ENCODE measurements at places on chromosomes 2 and 18.
A peak's percentile ranks its signal among the peaks of the same experiment; 100 is the strongest.

- no peak for DNase-seq
Measured at GRCh38 chr2:45821558-45822271, 170.2 kb downstream of the PRKCE start.

GRCh38 chr2:237500681-237501424 lies 13.8 kb downstream of the MLPH start:
- no peak for DNase-seq

GRCh38 chr2:55581874-55582547 lies 35.4 kb downstream of the PPP4R3B start:
- DNase-seq: no peak

GRCh38 chr2:157898591-157898996 lies 22.5 kb upstream of the ACVR1 start:
- no peak for DNase-seq

- no peak for DNase-seq
Measured at GRCh38 chr2:11248-11941, 34.9 kb downstream of the FAM110C start.

DNA sequence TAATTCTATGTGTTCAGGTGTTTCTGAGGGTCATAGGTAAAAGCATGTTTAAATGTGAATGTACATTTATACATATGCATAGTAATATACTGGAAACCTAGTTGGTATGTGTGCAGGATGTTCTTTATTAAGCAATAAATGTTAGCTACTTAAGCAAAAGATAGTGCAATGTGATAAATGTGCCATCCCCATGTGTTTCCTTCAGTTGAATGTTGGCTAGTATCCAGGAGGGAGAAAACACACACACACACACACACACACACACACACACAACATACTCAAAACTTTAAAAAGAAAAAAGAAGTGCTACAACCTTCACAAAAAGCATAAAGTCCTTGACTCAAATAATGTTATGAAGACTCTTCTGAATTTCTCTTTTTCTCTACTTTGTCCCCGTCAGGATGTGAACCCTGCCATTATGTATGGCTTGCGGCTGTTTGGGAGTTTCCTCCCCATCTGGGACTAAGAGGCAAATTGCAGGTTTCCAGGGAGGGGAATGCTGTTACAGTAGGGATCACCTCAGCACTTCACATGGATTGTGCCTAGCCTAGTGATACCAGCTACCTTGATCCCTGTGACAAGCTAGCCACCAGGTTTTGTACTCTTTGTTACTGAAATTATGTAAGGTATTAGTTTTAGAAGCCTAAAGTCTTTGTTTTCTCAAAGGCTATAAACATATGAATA lies 82.6 kb downstream of the IKZF2 start:
- no peak for DNase-seq

- peak; percentile 42 for DNase-seq
Measured at GRCh38 chr2:7379799-7380198, 462.6 kb downstream of the RNF144A start.

GRCh38 chr2:100708333-100708732 lies 111.6 kb upstream of the NPAS2 start:
- DNase-seq: peak; percentile 77

DNA sequence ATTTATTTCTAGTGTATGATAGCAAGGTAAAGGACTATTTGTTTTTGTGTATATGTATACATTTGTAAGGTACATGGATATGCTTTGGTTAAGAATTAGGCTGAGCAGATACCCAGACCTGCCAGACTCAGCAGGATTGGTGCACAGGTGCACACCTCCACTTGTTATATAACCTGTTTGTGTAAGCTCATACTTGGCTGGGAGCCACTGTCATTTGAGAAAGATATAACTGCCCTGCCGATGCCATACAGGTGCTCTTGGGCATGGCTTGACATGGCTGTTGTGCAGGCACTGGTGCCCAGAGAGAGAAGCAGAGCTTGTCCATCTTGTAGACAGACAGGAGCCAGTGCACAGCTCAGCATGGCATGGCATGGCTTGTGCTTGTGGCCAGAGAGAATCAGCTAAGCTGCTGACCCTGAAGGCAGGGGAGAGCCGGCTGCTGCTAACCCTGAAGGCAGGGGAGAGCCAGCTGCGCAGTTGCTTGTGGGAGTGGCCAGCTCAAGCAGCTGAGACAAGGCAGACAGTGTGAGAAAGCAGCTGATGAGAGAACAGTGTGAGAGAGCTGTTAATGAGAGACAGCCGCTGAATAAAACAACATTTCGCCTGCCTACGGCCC lies 136.5 kb downstream of the RNF144A start:
- DNase-seq: no peak

GRCh38 chr2:111679202-111679601 lies 204.8 kb downstream of the ANAPC1 start:
- no peak for DNase-seq

DNA sequence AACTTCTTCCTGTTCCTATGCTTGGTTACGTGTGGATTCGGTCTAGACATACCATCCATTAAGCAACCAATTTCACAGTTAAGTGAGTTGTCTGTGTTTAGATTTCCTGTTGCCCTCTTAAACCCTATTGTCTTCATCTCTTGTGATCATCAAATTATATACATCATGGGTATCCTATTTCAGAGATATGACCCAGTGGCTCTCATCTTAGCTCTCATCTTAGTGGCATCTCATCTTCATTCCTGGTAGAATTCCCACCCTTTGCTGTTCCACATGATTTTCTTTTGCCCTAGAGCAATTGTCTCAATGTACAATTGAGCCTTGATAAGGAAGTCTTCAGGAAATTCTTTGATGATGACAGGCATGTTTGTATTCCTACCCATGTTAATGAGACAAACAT lies 29.4 kb upstream of the FN1 start:
- no peak for DNase-seq

DNA sequence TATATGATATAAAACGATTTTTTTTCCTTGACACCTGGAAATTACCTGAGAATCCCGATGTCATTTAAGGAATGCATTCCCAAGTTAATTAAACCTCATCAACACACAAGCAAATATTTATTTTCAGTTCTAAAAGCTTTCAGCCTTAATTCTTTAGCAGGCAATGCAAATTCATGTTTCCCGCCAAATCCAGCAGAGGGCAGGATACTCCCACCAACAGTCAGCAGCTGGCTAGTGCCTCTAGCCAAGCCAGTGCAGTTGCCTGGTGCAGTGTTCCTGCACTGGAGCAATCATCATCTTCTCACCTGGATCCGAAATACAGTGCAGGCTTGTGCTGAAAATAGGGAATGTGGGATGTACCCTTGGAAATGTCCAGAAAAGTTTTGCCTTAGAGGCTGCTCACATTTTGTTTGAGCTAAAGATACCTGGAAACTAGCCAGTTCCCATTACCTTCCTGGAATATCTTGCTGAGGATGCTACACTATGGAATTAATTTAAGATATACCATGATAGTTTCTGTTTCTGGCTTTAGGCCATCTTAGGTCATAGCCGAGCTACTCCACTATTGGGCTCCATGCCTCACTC lies 48.4 kb upstream of the CYTIP start:
- no peak for DNase-seq

- DNase-seq: no peak
Measured at GRCh38 chr2:157918319-157918718, 42.2 kb upstream of the ACVR1 start.

DNA sequence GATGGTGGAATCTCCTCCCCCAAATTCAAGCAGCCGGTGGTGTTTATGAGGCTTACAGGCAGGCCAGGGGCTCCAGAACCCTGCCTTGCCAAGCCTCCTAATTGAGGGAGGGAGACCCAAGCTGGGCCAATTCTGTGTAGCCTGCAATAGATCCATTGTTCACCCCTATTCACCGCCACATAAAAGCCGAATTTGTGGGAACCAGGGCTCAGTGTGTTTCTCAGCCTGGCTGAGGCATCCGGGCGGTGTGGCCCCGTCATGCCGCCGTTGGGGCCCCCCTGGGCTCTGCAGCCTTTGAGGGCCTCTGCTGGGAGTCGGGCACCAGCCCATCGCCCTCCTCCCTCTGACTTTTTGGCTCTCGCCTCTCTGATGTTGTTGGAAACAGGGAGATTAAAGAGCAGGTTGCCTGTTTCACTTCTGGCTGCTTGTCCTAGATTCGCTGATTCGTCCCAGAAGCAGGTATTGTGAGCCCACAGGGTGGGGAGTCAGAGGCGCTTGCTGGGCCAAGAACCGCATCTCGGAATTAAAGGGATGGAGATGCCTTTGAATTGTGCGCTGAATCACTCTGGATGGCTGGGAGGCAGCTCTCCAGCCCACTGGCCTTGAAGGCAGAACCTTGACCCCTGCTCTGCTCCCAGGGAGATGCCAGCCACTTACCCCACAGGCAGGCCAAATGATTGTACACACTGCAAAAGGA lies 14.7 kb upstream of the OTOS start:
- no peak for DNase-seq

DNA sequence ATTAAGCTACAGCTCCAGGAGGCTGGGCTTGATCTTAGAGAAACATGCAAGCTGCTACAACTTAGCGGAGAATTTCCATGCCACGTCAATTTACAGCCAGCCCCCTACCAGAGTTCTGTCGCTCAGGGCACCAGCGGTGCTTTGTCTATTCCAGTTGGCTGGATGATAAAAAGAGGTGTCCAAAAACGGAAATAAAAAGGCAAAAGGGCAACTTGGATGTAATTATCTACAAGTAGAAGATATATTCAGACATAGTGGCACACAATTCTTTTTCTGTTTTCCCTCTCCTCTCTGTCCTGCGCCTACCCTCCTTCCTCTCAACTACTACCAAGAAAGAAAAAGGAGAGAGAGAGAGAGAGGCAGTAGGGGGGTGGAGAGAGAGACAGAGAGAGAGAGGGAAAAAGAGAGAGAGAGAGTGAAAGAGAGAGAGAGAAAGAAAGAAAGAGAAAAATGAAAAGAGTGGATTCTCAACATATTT lies 363 bp upstream of the RFTN2 start:
- DNase-seq: no peak

GRCh38 chr2:20680744-20681375 lies 13.9 kb downstream of the GDF7 start:
- DNase-seq: no peak

DNA sequence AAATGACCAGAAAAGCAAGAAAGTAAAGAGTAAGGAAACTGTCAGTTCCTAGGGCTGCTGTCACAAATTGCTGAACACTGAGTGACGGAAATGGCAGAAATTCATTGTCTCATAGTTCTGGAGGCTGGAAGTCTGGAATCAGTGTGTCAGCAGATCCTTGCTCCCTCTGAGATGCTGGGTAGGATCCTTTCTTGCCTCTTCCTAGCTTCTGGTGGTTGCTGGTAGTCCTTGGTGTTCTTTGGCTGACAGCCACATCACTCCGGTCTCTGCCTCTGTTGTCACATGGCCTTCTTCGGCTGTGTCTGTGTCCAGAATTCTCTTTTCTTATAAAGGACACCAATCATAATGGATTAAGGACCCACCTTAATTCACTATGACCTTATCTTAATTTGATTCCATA lies 21.9 kb downstream of the PLEKHB2 start:
- DNase-seq: no peak

GRCh38 chr2:128817813-128818212 lies 499.1 kb upstream of the HS6ST1 start:
- no peak for DNase-seq

GRCh38 chr2:80519699-80520291 lies 215.2 kb upstream of the LRRTM1 start:
- no peak for DNase-seq

GRCh38 chr2:159890551-159891266 lies 92.7 kb upstream of the CD302 start:
- no peak for DNase-seq

GRCh38 chr2:110104025-110104771 lies 11.4 kb downstream of the MALL start:
- peak; percentile 70 for DNase-seq

DNA sequence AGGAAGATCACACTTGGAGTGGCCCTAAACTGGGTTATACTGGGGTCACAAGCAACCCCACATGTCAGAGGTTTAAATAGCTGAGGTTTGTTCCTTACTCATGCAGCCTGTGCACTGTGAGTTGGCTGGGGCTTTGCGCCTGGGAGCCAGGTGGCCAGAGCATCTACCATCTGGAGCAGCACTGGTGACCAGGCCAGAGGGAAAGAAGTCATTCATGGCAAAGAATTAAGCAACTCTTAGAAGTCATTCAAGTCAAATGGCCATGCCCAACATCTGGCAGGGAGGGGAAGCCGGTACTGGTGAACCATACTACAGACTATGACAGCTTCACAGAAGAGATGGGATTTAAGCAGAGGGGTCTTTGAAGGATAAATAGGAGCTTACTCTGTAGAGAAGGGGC lies 90.7 kb downstream of the POLR1A start:
- no peak for DNase-seq

- DNase-seq: no peak
Measured at GRCh38 chr2:8840475-8841091, 3.2 kb upstream of the KIDINS220 start.

GRCh38 chr2:1482981-1483380 lies 69.7 kb downstream of the TPO start:
- no peak for DNase-seq

- no peak for DNase-seq
Measured at GRCh38 chr18:55328301-55328700, 259.7 kb downstream of the TCF4 start.

DNA sequence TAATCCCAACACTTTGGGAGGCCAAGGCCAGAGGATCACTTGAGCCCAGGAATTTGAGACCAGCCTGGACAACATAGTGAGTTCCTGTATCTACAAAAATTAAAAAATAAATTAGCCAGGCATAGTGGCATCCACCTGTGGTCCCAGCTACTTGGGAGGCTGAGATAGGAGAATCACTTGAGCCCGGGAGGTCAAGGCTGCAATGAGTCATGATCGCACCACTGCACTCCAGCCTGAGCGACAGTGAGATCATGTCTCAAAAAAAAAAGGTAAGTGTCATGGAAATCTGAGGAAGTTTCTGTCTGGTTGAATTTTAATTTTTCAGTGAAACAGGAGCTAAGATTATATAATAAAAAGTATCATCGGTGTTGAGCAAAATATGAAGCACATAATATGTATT lies 2.5 kb upstream of the C2orf15 start:
- no peak for DNase-seq

DNA sequence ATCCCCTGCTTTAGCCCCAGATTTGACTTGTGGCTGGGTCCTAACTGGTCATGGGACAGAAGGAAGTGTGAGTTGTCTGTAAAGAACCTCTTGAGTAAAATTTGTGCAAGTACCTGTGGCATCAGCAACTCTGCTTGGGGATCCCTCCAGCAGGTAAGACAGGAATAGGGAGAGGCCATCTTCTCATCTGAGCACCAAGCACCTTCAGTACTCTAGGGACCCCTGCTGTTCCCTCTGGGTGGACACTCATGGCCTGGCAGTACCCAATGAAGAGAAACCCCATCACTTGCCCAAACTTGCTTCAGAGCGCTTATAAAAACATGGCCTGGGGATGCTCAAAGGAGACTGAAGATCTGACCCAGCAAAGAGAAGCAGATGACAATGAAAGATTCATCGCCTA lies 297.8 kb downstream of the SP3 start:
- DNase-seq: peak; percentile 75

GRCh38 chr18:42520138-42520537 lies 565.1 kb downstream of the PIK3C3 start:
- no peak for DNase-seq

DNA sequence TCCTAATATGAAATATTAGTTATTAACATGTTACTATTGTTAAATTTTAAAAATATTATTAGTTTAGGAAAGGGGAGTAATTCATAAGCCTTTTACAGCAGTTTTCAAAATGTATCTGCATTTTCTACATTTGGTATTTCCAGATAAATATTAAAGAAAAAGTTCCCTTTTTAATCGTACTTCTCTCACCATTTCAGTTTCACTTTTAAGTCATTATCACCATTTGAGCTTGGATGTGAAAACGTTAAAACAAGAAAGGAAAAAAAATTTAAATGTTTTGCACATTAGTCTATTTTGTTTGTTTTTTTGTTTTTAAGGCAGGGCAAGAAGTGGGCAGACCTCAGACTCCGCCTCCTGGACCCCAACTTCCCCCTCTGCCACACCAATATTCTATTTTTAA lies 3.3 kb upstream of the SRSF7 start:
- no peak for DNase-seq

Data from esophagus muscularis mucosa (tissue), 4 donors.